Activated CD8-positive, alpha-beta memory T cell treated with anti-CD3 and anti-CD28 coated beads for 1 hour (primary cell): ENCODE measurements at places on chromosomes 2 and 18.

- DNase-seq, result no peak
Observed at GRCh38 chr18:63465059-63465458, 11.7 kb upstream of the SERPINB5 start.

DNA sequence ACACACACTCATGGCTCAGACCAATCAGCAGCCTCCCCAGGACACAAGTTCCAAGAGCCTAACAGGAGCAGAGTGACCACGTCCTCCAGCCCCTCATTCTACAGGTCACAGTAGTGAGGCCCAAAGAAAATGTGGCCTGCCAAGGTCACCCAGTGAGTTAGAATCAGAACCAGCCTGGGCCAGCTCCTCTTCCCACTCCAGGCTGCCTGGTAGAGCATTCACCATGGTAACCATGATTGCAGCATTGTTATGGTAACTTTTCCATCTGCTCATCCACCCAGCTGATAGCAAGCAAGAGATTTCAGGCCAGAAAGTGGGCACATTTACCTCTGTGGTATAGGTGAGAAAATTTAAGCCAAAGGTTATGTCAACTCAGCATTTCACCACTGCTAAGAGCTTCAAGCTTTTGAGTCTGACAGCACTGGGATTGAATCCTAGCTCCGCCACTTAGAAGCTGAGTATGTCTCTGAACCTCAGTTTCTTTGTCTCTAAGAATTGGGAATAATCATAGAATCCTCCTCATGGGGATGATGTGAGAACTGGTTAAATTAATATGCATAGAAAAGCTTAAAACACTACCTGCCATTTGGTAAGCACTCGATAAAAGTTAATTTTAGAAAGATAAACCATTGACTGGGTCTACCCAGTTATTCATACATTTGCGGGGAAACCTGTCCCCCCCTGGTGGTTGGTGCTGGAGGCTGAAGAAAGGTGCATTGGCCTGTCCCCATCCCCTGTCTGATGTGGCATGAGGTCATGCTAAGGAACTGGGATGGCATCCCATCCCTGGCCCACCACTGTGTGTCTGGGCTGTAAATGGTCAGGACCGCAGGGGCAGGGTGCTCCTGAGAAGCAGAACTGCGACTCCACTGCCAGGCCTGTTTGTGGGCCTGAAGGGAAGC lies 181.5 kb downstream of the KLHL29 start:
- DNase-seq, result no peak

DNA sequence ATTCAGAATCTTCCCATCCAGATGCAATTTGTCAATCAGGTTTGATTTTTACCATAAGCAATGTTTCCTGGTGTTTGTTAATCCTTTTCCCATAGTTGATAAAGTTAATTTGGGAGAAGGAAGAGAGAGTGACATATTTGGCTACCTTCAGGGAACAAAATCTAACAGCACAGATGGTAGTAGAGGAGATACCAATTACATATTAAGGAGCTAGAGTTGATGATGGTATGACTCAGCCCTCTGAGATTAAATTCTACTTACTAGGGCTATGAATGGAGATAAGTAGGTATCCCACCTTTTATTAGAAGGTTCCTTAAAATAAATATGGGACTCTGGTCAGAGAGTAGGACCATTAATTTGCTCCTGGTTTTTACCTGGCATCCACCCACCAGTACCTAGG lies 139.7 kb downstream of the EHBP1 start:
- DNase-seq, result no peak

GRCh38 chr2:71546275-71546638 lies 92.9 kb downstream of the DYSF start:
- DNase-seq, result no peak

DNA sequence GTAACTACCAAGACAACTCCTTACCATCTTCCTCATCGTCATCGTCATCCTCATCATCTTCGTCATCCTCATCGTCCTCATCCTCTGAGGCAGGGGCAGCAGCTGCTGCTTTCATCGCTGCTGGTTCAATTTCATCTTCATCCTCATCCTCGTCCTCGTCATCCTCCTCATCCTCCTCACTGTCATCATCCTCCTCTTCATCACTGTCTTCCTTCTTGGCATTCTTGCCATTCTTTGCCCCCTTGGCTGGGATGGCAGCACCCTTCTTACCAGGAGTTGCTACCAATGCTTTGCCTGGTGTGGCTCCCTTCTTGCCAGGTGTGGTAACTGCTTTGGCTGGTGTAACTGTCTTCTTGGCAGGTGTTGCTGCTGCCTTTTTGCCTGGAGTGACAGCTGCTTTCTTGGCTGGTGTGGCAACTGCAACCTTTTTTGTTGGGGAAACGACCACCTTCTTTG lies 2.7 kb downstream of the NCL start:
- no peak for DNase-seq

- no peak for DNase-seq
Observed at GRCh38 chr2:8217468-8218030, 464.3 kb upstream of the ID2 start.

DNA sequence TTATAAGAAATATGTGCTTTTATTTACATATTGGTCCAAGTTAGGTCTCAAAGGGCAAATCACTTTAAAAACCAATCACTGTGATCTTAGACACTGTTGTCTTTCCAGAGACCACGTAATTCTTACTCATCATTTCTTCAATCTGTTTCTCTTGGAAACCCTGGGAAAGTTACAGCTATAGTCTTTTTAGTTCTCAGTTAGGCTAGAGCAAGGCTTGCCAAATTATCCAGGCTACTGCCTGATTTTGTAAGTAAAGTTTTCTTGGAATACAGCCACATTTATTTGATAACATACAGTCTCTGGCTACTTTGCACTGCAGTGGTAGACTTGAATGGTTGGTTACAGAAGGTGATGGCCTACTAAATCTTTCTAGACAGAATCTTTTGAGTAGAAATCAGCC lies 106.0 kb downstream of the KIAA1328 start:
- DNase-seq, result no peak

DNA sequence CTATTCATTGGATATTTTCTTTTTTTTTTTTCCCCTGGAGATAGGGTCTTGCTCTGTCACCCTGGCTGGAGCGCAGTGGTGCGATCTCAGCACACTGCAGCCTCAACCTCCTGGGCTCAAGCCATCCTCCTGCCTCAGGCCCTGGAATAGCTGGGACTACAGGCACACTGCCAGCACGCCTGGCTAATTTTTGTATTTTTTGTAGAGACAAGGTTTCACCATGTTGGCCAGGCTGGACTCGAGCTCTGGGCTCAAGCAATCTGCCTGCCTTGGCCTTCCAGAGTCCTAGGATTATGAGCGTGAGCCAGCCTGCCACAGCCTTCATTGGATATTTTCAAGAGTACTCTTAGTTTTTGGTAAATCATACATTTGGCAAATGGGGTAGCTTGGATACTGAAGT lies 9.0 kb upstream of the MCFD2 start:
- no peak for DNase-seq

DNA sequence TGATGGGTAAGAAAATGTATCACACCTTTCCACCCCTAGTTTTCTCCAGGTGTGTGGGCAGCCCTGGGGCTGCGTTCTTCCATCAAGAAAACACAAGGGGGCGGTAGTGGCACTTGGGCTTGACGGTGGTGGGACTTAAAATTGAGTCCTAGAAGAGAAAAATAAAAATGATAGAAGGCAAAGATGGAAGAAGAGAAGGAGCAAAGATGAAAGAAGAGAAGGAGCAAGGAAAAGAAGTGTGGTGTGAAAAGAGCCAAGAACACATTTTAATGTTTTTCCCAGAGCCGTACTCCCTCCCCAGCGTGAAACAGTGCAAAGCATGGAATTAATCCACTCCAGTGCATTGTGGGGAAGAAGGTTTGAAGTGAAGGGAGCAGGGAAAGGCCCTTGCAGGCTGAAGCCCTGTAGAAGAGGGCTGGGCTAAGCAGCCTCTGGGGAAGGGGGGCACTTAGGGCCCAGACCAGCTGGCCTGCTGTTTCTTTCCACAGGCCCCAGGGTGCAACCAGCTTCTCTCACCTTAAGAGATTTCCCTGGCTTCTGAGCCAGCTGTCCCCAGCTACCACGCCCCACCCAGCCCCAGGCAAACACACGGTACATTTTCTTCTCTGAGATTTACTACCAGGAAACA lies 256.8 kb downstream of the RNF152 start:
- no peak for DNase-seq

- no peak for DNase-seq
Observed at GRCh38 chr2:230583581-230583980, 129.1 kb upstream of the CAB39 start.

GRCh38 chr18:44536046-44536445 lies 144.6 kb upstream of the SETBP1 start:
- DNase-seq, result no peak

GRCh38 chr2:98416383-98417159 lies 28.1 kb upstream of the INPP4A start:
- no peak for DNase-seq

DNA sequence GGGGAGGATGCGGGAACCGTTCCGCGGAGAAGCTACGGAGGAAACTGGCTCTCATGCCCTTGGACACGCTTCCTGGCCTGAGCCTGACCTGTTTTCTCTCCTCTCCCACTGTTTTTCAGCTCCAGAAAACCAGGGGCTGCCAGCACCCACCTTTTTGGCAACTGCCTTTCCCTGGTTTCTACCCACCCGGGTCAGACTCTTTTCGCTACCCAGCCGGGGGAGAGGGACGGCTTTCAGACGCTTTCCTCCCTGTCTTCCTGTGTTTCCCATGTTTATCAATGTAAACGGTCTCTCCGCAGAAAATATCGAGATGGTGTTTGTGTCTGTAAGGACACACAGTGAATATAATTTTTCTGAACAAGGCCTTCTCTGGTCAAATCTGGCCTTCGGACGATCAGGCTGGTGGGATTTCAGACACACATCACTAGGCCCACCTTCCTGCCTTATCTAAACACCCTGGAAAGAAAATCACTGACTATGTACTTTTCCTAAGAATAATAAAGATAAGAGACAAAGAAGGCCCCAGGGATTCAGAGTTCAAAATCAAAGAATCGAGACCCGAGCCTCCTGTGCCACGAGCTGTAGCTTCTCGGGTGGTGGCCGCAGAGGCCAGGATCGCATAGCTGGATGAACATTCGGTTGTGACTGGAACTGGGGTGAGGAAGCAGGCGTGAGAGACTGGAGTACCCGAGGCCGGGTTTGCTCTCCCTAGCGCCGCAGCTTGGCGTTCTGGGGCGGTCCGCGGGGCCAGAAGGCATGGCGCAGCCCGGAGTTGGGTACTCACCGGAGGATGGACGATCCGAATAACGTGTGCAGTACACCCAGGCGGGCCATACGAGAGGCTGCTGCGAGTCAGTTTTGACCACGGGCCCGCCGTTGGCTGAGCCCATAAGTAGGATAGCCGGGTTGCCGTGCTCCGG lies 1.7 kb downstream of the EN1 start:
- DNase-seq, result no peak

DNA sequence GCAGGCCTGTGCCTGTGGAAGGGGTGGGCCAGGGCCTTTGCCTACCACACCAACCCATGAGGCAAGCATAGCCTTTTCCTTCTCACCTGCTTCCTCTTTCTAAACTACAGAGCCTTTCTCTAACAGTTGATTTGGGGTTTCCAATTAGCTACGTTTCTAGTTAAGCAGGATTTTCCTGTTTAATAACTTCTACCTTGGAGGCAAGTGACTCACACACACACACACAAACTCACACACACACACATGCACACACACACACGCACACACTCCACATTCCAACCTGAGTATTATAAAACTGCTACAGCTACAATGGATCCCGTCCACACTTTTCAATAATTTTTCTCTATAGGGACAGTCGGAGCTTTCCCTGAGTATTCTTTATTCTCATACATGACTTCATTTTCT lies 84.9 kb downstream of the SOX11 start:
- DNase-seq, result no peak

GRCh38 chr2:224722770-224723169 lies 6.6 kb upstream of the CCDC195 start:
- no peak for DNase-seq

GRCh38 chr2:98484652-98485452 lies 40.2 kb downstream of the INPP4A start:
- no peak for DNase-seq

GRCh38 chr2:115386465-115386864 lies 944.0 kb downstream of the DPP10 start:
- DNase-seq, result no peak

DNA sequence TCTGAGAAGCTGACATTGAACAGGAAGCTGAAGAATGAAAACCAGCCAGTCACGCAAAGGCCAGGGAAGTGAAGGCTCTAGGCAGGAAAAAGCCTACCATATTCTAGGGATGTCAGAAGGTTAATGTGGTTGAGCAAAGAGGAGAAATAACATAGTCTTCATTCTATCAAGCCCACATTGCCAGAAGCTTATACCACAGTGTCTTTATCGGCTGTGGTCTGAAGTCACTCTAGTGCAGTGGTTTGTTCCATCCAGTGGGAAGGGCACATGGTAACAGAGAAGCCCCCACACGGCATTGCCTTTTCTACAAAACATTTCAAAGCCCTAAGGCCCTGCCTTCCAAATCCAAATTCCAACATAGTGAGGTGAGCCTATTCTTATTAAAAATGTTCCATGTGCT lies 311.3 kb downstream of the TNS1 start:
- DNase-seq, result no peak

DNA sequence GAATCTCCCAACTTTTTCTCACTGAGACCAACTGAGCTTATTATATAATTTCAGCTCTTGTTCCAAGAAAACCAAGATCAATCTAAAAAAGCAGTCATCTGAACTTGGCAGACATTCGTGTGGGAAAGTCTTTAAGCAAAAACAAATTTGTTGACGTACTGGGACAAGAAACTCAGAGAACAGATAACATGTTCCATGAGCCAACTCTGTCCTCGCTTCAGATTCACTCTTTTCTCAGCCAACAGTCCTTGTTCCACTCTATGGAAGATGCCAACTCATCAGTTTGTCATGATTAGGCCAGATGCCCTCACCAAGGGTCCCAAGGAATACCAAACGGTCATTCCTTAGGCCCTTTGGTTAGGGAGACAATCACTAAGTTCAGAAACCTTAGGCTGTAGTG lies 224.2 kb upstream of the CTAGE1 start:
- no peak for DNase-seq

DNA sequence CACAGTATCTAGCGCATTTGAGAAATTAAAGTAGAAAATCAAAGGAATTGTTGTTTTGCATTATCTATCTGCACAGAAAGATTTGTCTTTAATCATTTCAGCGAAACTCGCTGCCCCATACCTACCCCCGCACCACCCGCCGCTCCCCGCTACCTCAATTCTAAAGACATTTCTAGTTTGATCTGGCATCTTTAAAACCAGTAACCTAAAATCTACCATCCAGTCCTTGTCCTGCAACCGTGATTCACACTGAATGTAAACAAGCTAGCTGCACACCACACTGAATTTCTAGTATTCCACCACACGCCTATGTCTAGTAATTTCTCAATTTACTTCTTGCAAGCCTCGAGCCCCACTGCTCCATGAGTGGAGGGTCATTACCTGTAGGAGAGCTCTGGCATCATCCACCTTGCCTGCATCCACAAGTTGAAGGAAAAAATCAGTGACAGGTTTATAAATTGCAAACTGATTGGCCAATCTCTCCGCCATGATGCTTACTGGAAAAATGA lies 60.1 kb downstream of the ABCG8 start:
- no peak for DNase-seq
